ENCODE measurements at places on chromosomes 6 and 20.

DNA sequence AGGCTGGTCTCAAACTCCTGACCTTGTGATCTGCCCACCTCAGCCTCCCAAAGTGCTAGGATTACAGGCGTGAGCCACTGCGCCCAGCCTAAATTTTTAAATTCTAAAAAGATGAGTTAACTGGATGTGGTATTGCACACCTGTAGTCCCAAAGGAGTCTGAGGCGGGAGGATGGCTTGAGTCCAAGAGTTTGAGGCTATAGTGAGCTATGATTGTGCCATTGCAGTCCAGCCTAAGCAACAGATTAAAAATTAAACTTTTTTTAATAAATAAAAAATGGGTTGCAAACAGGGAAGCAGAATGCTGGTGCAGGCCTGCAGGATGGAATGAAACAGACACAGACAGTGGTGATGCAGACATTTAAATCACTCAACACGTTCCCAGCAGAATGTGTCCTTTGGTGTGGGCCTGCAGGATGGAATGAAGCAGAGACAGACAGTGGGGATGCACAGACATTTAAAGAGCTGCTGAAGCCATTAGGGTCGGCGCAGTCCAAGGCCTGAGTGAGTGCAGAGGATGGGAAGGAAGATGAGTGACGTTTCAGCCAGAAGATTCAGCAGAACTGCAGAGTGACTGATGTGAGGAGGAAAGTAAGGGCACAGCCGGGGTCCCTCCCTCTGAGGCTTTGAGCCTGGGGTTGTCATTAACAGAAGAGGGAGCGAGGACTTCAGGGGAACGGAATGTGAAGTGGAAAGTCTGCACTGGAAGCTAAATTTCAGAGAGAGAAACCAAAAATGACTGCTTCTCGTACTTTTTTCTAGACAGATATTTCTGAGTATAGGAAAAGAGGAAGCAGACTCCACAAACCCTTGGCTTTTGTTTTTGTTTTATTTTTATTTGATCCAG lies 117.5 kb downstream of the RIN2 start:
- no peak for DNase-seq

GRCh38 chr20:33696448-33696847 lies 10.3 kb upstream of the E2F1 start:
- no peak for DNase-seq

DNA sequence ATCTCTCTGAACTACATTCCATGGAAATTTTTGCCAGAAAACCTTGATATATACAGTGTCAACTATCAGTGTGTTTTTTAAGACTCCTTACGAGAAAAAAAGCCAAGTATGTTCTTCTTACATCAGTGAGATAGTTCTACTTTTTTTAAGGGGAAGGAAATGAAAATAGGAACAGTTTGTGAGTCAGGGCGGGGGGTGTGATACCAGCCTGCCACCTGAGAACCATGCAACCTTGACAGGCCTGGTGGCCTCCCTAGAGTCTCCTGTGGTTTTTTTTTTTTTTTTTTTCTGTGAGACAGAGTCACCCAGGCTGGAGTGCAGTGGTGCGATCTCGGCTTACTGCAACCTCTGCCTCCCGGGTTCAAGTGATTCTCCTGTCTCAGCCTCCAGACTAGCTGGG lies 96.3 kb upstream of the GCM1 start:
- no peak for DNase-seq

DNA sequence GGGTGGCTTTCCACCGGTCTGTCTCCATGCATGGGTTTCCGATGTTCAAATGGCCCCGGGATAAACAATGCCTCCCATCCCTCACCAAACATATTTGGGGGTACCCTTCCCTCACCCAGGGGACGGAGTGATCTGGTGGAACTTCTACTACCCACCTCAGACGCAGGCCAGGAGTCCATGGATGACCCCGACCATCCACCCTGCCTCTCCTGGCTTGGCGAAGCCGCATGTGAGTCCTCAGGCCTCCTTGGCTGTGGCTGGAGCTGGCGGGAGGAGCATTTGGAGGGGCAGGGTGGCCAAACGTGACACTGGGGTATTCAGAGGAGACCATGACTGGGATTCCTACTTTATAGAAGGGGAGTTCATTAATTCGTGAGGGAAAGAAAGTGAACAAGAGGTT lies 45.9 kb upstream of the FRMD1 start:
- DNase-seq: no peak

DNA sequence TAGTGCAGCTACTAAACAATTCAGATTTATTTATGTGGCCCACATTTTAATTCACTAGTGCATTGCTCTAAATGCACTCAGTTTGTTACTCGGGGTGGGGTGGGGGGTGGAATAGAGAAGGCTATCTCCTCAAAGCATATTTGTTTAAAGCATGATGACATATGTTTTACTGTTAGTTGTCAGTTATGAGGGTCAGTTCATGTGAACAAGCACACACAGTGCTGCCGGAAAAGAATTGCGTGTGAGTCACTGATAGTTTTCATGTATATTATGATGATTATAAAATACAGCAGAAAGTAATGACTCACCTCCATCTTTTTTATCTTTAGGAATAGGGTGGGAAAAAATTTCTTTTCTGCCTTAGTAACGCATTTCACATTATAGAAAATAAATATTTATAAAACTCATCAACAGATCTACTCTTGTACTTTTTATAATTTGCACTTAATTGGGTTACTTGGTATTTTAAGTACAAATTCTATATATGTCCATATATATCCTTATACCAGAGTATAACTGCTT lies 42.2 kb upstream of the STXBP5 start:
- peak; percentile 94 for DNase-seq

DNA sequence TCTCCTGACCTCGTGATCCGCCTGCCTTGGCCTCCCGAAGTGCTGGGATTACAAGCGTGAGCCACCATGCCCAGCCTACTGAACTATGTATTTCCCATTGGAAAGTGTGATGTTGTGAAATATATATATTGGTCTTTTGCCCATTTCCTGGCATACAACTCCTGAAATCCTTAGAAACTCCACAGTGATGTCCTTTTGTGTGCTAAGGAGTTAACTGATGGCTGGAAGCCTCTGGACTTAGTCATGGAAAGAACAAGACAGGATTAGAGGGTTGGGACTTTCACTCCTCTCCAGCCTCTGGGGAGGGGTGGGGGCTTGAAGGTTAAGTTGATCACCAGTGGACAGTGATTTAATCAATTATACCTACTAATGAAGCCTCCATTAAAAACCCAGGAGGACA lies 7.1 kb downstream of the PANK2 start:
- DNase-seq: peak; percentile 30

DNA sequence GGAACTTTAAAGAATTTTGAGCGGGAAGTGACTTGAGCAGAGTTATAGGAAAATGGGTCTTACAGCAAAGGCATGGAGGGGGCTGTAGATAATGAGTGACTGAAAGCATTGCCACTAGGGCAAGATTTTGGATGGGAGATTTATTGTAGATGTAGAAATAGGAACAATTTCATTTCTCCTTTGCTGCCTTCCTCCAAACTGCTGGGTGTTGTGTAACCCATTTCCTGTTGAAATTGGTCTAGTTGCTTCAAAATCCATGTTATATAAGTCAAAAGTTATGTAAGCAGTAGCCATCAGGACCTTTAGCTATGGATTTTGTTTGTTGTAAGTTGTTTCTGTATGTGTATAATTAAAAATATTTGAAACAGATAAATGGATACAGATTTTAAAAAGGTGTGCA lies 11.1 kb downstream of the YWHAB start:
- peak; percentile 30 for DNase-seq

DNA sequence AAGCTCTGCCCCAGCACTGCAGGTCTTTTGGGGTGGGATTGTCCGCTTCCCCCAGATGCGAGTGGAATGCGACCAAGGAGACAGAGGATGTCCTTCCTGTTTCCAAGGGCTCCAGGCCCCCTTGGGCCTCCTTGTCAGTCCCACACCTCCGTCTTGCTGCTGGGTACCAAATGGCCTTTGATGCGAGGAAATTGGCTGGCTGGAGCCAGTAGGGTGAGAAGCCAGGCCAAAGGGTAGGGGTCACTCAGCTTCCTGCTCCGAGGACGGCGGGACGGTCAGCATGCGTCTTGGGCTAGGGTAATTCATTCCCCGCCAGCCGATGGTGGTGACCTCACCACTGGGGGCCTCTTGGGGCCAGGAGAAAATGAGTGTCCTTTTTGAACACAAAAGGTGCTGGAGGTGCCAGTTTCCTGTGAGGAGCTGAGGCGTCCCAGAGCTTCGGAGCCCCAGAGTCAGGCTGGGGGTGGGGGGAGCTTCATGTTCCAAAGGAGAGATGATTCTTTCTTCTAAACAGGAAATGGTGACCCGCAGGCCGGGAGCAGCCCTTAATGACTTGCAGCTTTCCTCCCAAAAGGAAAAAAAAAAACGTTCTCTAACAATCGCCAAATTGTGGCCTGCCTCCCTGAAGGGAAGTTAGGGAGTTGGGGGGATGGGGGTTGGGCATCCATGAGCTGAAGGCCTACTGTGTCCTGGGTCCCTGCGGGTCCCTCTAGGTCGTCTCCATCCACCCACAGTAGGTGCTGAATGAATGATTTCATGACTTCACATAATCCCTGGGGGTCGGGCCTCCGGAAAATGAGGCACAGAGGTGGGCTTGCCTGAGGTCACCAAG lies 6.7 kb downstream of the SNAI1 start:
- DNase-seq: peak; percentile 81

GRCh38 chr6:134920422-134920821 lies 29.5 kb downstream of the ALDH8A1 start:
- no peak for DNase-seq

DNA sequence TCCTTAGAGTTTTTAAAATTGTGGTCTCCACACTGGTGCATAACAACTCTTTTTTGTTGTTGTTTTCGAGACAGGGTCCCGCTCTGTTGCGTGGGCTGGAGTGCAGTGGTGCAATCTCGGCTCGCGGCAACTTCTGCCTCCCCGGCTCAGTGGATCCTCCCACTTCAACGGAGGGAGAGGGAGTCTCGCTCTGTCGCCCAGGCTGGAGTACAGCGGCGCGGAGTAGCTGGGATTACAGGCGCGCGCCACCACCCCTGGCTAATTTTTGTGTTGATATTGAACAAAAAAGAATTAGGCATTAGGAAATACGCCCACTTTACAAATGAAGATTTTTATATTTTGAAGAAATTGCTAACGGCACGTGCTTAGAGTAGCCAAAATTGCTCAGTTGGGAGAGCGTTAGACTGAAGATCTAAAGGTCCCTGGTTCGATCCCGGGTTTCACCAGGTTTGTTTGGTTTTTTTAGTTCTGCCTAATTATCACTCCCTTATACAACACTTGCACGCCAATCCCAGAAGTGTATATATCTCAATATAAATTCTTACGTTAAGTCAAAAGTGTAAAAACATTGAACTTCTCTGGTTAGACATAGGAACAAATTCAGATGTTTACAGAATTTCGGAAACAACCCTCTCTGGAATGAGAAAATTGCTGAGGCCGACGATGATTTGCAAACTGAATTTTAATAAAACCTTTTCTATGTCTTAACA lies 159.6 kb downstream of the TRIM27 start:
- DNase-seq: no peak

- DNase-seq: peak; percentile 72
Measured at GRCh38 chr6:76876922-76877553, 586.3 kb downstream of the HTR1B start.

GRCh38 chr6:28115799-28116198 lies 8.6 kb upstream of the ZSCAN16 start:
- no peak for DNase-seq

GRCh38 chr20:46622165-46622564 lies 29.1 kb downstream of the SLC13A3 start:
- DNase-seq: no peak

DNA sequence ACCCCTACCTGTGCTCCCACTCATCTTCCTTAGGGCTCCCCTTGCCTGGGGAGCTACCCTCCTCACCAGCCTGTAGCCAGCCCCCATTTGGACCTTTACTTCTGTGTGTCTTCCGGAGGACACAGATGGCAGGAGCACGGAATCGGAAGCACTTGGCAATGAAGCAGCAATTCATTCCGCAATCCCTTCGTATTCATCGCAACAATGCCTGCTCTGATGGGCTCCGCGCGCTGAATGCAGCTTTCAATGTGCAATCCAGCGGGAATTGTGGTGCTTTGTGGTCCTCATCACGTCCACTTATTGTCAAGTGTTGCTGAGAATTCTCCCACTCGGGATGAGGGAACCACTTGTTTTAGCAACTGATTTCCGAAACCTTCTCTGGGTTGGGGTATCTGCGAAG lies 336.0 kb downstream of the DHX35 start:
- no peak for DNase-seq

DNA sequence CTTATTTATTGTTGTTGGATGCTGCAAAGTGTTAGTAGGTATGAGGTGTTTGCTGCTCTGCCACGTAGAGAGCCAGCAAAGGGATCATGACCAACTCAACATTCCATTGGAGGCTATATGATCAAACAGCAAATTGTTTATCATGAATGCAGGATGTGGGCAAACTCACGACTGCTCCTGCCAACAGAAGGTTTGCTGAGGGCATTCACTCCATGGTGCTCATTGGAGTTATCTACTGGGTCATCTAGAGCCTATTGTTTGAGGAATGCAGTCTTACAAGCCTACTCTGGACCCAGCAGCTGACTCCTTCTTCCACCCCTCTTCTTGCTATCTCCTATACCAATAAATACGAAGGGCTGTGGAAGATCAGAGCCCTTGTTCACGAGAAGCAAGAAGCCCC lies 12.1 kb downstream of the MICB start:
- DNase-seq: no peak

DNA sequence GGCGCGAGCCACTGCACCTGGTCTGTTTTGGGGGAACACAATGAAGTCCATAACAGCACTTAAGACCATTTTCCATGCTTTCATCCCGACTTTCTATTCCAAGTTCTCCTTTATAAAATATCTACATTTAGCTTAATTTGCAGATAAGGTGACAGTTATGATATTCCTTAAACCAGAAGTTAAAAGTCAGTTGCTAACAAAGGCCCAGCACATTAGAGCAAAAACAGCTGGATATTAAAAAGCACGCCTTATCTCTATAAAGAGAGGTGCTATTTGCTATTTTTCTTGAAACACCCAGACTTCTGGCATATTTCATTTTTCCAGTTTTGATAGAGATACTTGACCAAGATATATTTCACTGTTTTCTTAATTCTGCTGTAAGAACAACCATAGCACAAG lies 15.8 kb downstream of the OR2B2 start:
- DNase-seq: no peak

DNA sequence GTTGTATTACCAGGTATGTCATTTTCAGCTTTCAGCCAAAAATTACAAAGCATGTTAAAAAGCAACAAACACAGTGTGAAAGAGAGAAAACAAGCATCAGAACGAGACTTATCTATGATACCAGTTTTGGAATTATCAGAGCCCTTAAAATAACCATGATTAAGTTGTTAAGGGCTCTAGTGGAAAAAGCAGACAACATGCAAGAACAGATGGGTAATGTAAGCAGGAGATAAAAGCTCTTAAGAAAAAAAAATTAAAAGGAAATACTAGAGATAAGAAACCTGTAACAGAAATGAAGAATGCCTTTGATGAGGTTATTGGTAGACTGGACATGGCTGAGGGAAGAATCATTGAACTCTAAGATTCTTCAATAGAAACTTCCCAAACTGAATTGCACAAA lies 127.5 kb upstream of the SCGN start:
- no peak for DNase-seq

- peak; percentile 99 for DNase-seq
Measured at GRCh38 chr20:50980071-50980681, 21.6 kb downstream of the MOCS3 start.

Measured in HCEC 1CT (cell line).